Activated effector memory CD4-positive, alpha-beta T cell treated with Interleukin-2 at 50 U/mL for 16 hours (primary cell): ENCODE measurements at places on chromosomes 6 and 20.

GRCh38 chr20:2145376-2145775 is 43.7 kb downstream of the STK35 start:
- DNase-seq = no peak

- no peak for DNase-seq
Observed at GRCh38 chr6:48144021-48144420, 33.0 kb upstream of the PTCHD4 start.

DNA sequence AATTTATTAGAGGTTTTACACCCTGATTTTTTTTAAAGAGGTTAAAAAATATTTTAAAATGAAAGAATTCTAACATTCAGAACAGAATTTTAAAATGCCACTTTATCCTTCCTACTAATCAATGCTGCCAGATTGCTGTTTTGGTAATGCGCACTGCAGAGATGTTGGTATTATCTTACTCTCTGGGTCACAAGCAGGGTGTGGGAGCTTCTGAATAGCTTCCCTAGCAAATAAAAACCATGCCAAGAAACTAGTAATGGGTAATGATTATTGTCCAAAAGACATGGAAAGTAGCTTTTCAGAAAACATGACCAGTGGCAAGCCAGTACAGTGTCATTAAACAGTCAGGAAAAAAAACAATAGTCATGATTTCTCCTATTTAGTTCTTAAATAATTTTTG is 205.4 kb downstream of the TPBG start:
- no peak for DNase-seq

GRCh38 chr6:41626917-41627316 is 11.4 kb upstream of the MDFI start:
- DNase-seq = no peak
